Uterus (tissue), 4 donors: ENCODE measurements at places on chromosomes 4 and X. TPM values are rescaled to one million over a fixed set of nuclear protein-coding genes. Genes with fewer than 3 reads are reported as not detected.
A peak's percentile ranks its signal among the peaks of the same experiment; 100 is the strongest.

DNA sequence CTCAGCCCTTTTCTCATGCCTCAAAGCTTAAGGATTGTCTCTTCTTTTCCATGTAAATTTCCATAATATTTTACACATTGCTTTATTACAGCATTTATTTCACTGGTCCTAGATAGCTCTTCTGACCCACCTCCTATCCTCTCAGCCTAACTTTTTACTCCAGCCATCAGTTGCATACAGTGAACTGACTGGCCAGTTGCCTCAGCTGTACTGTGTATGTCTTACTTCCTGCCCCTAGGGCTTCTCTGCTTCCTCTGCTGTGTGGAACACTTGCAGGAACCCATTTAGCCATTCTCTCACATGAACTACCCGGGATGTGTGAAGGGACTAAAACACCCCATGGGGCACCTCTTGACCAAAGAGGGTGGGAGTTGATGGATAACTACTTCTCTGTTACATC is 18.0 kb downstream of the C4orf33 start:
- no peaks in the 10 kb centered on the region for H3K4me1 ChIP-seq
- H3K4me3 ChIP-seq, result no peak overlapping the region
- DNase-seq, result no peak
- H3K36me3 ChIP-seq, result no peaks in the 10 kb centered on the region
- H3K27me3 ChIP-seq, result no peaks in the 10 kb centered on the region
- H3K27ac ChIP-seq, result no peak overlapping the region

DNA sequence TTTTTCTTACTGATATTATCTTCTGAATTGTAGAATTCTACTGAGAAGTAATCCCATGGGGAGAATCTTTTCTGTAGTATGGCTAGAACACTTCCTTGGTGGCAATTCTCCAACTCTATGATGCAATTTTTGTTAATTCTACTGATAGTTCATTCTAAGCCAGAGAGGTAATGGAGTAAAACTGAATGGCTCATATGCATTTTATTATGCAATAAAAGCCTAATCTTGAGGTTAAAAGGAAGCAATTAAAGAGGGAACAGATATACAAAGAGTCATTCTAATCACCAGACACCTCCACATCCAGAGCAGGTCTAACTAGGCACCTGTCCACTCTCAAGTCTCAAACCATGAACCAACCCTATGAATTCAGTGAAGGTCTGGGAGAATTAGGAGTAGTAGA is 9.7 kb downstream of the RAP2C start:
- H3K4me3 ChIP-seq, result no peak overlapping the region
- no peaks in the 10 kb centered on the region for H3K4me1 ChIP-seq
- H3K27ac ChIP-seq, result peak overlapping the region; percentile 99
- DNase-seq, result no peak

GRCh38 chrX:138157850-138158249 is 553.7 kb downstream of the FGF13 start:
- H3K4me3 ChIP-seq, result no peak overlapping the region
- H3K4me1 ChIP-seq, result no peaks in the 10 kb centered on the region
- H3K27me3 ChIP-seq, result no peaks in the 10 kb centered on the region
- H3K27ac ChIP-seq, result no peak overlapping the region
- no peaks in the 10 kb centered on the region for H3K36me3 ChIP-seq

DNA sequence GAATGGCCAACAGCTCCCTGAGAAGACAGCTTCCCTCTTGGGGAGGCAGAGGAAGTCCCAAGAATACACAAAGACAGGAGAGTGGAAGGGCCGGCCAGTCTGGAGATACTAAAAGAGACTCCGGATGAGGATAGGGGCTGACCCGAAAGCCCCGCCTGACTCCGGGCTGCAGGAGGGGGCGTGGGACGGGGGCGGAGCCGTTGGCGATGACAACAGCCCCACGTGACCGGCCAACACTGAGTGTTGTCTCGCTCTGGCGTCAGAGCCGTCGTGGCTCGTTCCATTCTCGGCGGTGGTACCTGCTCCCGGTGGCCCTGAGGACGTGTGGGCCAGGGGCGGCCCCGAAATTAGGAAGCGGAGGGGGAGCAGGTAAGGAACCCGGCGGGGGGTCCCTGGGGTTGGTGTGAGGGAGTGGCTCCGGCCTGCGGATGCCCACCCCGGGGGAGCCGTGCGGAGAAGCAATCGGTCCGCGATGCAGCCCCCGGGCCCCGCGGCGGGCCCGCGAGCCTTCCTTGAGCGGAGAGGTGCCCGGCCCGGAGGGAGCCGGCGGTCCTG is at the start of gene BEX4:
Gene BEX4, plus strand, starts transcription at position 239 of the 555 bp plus-strand sequence. CDS start 1,046 bp downstream, outside the sequence.
- H3K27ac ChIP-seq, result peak within 1 kb of the TSS; percentile 93
- peak within 1 kb of the TSS; percentile 60 for H3K4me3 ChIP-seq
- peak; percentile 82 for DNase-seq
- no peaks in the 10 kb centered on the region for H3K4me1 ChIP-seq

DNA sequence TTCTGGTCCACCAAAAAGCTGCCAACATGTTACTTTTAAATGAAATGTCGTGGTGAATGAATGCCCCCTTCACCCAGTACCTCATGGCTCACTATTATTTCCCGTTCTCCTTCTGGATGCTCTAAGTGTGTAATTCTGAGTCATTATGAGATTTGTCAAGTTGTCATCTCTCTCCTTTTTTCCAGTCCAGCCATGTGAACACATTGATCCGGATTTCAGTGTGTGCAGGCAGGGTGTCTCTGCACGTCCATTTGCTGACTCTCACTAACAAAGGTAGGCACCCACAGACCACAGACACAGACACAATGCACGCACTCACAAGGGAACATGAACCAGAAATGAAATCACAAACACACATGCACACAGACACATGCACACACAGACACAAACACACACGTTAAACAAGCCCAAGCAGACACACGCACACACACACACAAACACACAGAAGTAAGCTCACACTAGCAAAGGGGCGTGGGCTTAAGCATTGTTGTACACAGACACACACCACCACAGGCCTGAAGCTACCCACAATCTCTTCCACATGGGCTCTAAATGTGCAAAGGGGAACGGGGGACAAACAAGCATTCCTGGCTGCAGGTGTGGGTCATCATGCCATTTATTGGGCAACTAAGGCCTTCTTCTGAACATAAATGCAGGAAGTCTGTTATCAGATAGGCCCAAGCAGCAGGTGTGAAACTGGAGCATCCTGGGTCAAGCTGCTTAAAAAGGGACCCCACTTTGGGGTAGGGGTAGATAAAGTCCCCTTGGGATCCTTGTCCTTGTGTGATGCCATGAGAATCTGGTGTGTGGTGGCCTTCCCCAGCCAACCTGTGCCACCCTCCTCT is 58.1 kb downstream of the NBDY start:
- H3K36me3 ChIP-seq, result no peaks in the 10 kb centered on the region
- no peaks in the 10 kb centered on the region for H3K27me3 ChIP-seq
- no peak for DNase-seq
- H3K4me3 ChIP-seq, result no peak overlapping the region

DNA sequence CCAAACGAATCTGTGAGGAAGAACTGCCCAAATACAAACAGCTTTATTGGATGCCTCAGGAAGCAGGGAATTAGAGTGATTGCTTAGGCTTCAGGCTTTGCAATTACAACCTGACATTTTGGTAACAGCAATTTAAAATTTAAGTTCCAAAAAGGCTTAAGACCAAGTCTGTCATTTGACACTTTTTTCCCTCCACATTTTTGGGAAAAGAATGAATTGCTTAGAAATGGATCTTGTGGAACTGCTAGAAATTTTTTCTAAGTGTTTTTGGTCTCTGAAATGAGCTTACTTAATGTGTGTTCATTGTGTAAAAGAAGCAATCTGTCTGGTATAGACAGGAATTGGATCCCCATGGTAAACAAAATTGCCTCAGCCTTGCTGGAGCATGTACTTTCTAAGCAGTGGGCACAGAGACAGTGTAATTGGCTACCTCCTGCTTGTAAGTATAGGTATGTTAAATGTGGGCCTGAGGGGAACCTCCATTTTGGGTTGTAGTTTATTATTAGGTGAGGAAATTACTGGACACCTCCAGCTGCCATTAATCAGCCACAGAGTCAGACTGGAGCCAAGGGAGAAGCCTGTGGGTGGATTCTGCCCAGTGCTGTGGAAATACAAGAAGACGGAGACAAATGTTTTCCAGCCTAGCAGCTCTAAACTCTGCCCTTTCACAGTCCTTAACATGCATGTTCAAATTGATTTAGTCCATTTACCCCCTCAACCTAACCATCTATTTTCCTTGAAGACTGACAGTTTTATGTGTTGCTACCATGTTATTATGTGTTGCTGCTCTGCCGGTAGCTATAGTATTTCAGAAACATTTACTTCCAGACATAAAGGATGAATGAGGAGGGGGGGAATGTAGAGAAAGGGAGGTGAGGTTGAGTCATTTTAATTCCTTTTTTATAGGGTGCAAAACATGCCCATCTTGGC is 473.0 kb downstream of the SPRY1 start:
- H3K36me3 ChIP-seq, result no peaks in the 10 kb centered on the region
- H3K27me3 ChIP-seq, result no peaks in the 10 kb centered on the region
- peaks cover 8% of the 10 kb centered on the region for H3K4me1 ChIP-seq
- H3K27ac ChIP-seq, result peak overlapping the region; percentile 63
- DNase-seq, result peak; percentile 24

- H3K4me3 ChIP-seq, result no peak overlapping the region
- H3K27me3 ChIP-seq, result no peaks in the 10 kb centered on the region
- no peaks in the 10 kb centered on the region for H3K36me3 ChIP-seq
- H3K27ac ChIP-seq, result no peak overlapping the region
Measured at GRCh38 chrX:70436343-70436742, 8.3 kb upstream of the DLG3 start.

DNA sequence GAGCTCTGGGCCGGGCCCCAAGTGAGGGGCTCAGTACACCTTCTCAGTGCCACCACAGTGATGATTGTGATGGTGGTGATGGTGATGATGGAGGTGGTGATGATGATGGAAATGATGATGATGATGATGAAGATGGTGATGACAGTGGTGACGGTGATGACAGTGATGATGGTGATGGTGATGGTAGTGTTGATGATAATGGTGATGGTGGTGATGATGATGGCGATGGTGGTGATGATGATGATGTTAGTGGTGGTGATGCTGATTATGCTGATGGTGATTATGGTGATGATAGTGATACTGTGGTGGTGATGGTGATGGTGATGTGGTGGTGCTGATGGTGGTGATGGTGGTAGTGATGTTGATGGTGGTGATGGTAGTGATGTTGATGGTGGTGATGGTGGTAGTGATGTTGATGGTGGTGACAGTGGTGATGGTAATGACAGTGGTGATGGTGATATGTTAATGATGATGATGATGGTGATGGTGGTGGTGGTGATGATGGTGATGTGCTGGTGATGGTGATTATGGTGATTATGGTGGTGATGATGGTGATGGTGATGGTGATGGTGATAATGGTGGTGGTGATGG is 29.9 kb downstream of the HMX1 start:
- H3K27ac ChIP-seq, result no peak overlapping the region
- DNase-seq, result no peak
- no peaks in the 10 kb centered on the region for H3K4me1 ChIP-seq
- no peaks in the 10 kb centered on the region for H3K36me3 ChIP-seq
- no peak overlapping the region for H3K4me3 ChIP-seq

DNA sequence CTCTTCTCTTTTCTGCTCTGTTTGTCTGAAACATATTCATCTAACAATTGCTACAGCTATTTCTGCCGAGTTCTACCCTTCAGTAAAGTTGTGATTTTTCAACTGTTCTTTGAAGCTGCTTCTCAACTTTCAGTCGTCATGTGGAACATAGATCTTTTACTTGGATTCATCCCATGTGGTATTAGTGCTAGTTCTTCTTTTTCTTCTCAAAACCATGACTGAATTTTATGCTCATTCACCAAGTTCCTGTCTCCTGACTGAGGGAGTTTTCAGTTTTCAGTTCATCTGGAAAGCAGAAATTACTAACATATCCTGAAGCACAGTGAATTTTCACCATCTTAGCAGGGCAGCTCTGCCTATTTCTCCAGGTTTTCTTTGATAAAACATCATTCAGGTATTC is 12.1 kb downstream of the ACSL4 start:
- peaks cover 9% of the 10 kb centered on the region for H3K27me3 ChIP-seq
- H3K4me3 ChIP-seq, result no peak overlapping the region
- no peaks in the 10 kb centered on the region for H3K36me3 ChIP-seq
- no peak overlapping the region for H3K27ac ChIP-seq
- DNase-seq, result no peak

DNA sequence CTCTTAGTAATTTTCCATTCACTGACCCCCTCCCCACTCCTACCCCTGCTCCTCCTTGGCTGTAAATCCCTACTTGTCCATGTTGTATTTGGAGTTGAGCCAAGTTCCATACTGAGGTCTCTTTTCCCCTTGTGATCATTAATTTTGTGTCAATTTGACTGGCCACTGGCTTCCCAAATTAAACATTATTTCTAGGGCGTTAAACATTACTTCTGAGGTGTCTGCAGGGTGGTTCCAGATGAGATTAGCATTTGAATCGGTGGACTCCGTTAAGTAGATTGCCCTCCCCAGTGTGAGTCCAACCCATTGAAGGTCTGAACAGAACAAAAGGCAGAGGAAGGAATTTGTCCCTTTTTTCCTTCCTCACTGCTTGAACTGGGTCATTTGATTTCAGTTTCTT is 25.7 kb downstream of the SLC39A8 start:
- DNase-seq, result no peak
- H3K4me1 ChIP-seq, result no peaks in the 10 kb centered on the region
- no peak overlapping the region for H3K4me3 ChIP-seq
- H3K27me3 ChIP-seq, result no peaks in the 10 kb centered on the region

DNA sequence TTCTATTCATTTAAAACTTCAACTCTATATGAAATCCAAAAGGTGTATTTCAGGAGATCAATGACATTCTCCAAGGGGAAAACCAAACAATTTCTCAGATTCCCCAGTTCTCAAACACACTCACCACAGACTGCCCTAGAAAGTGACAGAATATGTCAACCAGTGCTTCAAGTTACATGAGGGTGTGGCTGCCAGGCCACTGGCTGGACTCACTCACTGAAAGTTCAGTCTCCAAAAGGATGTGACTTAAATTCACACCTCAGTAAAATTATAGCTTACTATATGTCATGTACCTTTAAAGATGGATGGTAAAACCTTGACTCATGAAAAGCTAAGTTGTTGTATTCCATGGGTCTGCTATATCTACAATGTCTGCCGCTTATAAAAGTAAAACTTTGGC is 7.3 kb downstream of the INPP4B start:
- no peak overlapping the region for H3K27ac ChIP-seq
- H3K4me3 ChIP-seq, result no peak overlapping the region

DNA sequence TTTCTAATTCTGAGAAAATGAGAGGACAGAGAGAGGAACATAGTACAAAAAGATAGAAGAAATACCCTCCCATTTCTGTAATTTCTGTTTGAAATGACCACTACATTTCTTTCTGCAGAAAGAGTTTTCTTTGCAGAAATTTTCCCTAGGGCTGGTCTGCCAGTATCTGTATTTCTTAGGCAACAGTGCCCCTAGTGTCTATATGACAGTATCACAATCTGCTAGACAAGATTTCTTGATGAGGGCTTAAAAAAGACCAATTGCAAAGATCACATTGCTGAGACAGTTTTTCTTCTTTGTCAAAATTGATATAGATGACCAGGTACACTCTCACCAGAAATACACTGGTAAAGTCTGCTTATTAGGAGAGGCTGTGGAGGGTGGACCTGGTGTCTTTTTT is 81.0 kb upstream of the ZDHHC15 start:
- H3K4me1 ChIP-seq, result no peaks in the 10 kb centered on the region
- no peak overlapping the region for H3K27ac ChIP-seq
- no peak overlapping the region for H3K4me3 ChIP-seq
- H3K27me3 ChIP-seq, result no peaks in the 10 kb centered on the region

GRCh38 chr4:7787681-7788141 is 151.9 kb downstream of the AFAP1 start:
- H3K4me3 ChIP-seq, result no peak overlapping the region
- no peak overlapping the region for H3K27ac ChIP-seq
- H3K36me3 ChIP-seq, result no peaks in the 10 kb centered on the region

The FGF5 gene
- not detected for total RNA-seq

The KLHL13 gene
- 155 TPM for total RNA-seq

The RXFP1 gene
- 2.1 TPM for total RNA-seq
